Fibroblast of skin of left quadriceps (primary cell): ENCODE measurements at places on chromosomes 4 and X.

DNA sequence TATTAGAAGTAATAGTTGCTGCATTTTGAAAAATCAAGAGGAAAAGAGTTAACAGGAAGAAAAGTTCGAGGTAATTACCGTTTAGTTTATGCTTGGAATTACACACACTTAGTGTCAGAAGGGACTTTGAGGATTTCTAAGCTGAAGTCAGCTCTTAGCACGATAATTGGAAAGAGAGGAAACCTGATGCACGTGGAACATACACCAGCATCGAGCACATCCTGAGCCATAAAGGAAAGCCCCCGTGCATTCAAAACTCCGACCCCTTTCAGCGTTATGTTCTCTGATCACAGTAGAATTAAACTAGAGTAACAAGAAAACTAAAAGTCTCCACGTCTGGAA is 400 bp upstream of the PAQR3 start:
- no peak for DNase-seq

DNA sequence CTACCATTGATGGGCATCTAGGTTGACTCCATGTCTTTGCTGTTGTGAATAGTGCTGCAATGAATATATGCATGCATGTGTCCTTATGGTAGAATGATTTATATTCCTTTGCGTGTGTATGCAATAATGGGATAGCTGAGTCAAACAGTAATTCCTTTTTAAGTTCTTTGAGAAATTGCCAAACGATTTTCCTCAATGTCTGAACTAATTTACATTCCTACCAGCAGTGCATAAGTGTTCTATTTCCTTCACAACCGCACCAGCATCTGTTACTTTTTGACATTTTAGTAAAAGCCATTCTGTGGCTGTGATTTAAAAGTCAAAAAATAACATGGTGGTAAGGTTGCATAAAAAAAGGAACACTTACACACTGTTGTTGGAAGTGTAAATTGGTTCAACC is 103.1 kb upstream of the FAM47B start:
- peak; percentile 72 for DNase-seq

GRCh38 chr4:182219411-182220056 is 23.7 kb upstream of the TENM3 start:
- no peak for DNase-seq

- no peak for DNase-seq
Observed at GRCh38 chr4:97013711-97014110, 1129.6 kb downstream of the STPG2 start.

- no peak for DNase-seq
Observed at GRCh38 chrX:150052226-150052625, 113.9 kb upstream of the EOLA2 start.

- DNase-seq: no peak
Observed at GRCh38 chr4:173520921-173521466, 9.0 kb downstream of the HAND2 start.

DNA sequence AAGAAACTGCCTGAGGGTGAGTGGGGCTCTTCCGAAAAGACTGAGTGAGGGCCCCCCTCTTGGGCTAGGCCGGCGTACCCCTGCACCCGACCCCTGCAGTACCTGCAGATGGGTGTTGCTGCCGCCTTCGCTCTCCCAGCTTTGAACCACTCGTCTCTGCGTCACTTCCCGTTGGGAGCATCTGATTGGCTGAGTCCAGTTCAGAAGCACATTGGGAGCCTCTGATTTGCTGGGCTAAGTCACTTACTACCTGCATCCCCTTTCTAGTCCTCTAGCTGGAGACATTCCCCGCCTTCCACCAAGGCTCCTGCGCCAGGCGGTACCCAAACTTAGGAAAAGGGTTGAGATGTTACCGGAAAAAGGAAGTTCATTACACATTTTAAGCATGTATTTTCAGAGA is 20.4 kb upstream of the WWC2 start:
- no peak for DNase-seq

DNA sequence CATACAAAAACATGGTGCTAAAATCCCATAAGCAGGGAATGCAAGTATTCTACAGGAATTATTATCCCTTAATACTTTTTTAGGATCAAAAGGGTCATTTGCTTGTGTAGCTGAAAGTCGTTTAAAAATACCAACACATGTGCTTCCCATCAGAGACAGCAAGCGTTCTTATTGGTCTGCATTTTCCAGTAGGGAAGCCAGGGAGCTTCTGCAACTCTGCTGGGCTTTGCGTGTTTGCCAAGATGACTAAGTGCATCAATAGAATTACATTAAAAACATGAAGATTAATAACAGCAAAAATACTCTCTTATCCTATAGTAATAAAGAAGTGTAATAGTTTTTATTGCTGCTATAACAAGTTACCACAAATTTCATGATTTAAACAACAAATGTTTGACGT is 111.2 kb downstream of the QDPR start:
- DNase-seq: no peak
